ENCODE measurements at places on chromosomes 16 and 17.

- no peak for DNase-seq
Measured at GRCh38 chr17:62648251-62648955, 20.9 kb downstream of the MRC2 start.

GRCh38 chr17:6479622-6480302 is 35.5 kb downstream of the PIMREG start:
- no peak for DNase-seq

- no peak for DNase-seq
Measured at GRCh38 chr16:53785044-53785443, 81.1 kb downstream of the FTO start.

DNA sequence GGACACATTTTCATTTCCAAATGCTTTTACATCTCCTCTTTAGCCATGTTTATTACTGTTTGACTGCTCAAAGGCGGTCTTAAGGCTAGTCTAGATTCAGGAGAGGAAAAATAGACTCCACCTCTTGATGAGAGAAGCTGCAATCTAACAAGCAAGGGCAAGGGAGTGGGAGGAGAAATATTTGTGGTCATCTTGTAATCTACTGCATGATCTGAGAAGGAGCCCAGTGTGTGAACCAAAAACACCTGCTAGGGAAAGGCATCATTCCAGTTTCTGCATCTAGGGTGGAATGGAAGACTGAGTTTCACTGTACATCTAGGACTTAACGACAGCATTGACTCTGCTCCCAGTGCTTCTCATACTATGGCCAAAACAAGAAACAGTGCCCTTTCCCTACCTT is 232.2 kb upstream of the HS3ST3A1 start:
- no peak for DNase-seq

DNA sequence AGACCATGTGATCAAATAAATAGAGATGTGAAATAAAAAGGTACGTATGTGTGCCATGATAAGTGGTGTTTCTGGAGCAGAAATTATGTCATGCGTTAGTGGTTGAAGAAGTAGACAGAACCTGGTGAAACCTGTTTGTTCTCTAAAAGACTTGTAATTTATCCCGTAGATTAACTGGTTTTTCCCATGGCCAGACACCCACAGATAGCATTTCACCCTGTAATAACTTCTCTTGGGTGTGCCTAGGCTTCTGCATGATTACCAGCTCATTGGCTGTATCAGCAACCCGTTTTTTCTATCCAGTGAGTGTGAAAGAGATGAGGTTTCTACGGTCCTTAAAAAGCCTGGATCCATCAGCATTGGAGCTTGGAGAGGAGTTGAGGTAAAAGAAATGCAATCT is 471.3 kb downstream of the NPIPA7 start:
- no peak for DNase-seq

DNA sequence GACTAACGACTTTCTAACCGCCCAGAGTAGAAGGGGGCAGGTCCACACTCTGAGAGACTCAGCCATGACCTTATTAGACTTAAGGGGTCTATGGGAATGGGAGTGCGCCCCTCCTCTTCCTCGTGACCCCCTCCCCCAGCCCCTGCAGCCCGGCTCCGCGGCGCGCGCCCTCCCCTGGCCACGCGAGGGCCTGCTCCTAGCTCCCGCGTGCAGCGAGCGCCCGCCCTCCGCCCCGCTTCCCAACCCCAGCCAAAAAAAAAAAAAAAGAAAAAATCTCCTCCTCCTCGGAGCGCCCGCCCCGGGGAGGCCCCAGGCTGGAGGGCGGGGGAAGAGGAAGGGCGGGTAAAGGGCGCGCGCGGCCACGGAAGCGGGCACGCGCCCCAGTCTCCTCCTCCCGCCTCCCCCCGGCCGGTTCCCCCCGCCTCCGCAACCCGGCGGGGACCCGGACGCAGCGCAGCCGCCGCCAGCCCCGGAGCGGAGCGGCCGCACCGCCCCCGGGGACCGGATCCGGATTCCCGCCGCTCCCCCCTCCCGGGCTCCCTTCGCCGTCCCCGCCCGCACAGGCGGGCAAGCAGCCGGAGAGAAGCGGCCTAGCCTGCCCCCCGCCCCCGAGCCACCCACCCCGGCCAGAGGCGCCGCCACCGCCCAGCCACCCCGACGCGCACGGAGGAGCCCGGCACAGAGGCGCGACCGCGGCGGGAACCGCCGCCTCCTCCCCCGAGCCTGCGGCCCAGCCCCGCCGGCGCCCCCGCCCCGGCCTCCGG is 949 bp downstream of the UBTF start:
- DNase-seq = peak; percentile 75

DNA sequence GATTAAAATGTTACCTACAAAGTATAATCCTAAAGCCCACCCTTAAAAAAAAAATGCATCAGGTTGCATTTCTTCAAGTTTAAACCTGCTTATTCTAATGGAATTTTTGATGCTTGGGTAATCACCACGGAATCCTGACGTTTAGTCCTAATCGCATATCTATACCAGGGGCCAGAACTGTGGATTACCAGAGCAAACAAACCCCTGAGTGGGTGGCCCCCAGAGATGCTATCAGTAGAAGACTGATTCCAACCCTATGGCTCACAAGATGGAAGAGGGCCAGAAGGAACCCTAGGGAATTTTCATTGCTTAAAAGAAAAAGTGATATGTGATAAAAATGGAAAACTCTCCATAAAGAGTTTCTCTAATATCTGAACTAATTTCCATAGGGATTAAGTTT is 152.2 kb upstream of the NOG start:
- no peak for DNase-seq

DNA sequence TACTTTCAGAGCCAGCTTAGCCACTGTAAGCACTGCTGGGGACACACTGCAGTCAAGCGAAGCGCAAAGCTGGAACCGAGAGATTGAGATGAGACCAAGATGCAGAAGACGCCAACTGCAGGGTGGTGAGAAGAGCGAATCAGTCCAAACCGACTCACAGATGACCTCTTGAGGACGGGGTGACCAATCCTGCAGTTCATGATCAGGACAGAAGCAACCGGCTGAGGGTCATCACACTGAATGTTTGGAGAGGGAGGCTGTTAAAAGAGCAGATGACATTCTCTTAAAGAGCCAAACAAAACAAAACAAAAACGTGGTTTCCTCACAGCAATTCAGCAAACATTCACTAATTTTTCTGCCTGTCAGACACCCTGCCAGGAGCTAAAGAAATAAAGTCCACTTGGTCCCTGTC is 8.5 kb downstream of the HASPIN start:
- DNase-seq = no peak

DNA sequence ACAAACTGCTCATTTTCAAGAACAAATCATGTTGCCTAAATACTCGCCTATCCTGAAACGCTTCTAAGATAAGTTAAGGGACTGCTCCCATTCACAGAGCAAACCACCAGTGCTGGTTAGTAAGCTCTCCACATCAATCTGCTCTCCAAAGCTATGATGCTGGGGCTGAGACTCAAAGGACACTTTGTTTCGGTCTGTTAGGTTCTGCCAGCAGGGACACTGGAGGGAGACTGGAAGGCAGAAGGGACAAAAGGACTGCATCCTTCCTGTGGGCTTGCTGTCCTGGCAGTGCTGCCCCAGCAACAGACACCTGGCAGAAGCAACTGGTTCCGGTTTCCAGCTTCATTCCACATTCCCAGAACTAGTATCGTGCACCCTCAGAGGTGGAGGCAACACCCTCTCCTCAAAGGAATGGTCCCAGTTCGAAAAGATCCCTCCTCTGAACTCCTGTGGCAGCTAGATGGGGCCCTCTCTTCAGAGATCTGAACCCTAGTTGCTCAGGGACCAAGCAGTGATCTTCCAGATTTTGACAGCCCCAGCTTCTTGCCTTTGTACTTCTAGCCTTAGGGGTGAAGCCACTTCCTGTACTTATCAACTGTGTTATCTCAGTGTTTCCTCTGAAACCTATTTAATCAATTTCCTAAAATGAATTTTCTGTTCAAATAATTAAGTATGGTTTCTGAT is 73.4 kb upstream of the GSG1L start:
- DNase-seq = no peak

DNA sequence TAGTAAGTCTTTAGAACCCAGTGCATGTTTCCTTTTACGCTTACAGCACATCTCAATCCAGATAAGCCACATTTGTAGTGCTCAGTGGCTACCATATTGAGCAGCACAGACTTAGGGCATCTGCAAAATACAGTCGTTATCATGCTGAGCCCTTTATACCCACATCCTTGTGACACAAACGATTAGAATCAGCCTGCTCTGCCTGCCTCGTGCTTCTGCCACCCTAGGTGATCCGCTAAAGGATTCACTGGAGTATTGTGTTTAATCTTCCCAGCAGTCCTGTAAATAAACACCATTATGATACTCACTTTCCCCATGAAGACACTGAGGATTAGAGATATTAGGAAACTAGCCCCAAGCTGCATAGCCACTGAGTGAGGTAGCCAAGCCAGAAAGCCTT is 51.3 kb upstream of the FA2H start:
- DNase-seq = no peak

- DNase-seq = no peak
Measured at GRCh38 chr17:5467416-5467815, 1.4 kb downstream of the DHX33 start.

DNA sequence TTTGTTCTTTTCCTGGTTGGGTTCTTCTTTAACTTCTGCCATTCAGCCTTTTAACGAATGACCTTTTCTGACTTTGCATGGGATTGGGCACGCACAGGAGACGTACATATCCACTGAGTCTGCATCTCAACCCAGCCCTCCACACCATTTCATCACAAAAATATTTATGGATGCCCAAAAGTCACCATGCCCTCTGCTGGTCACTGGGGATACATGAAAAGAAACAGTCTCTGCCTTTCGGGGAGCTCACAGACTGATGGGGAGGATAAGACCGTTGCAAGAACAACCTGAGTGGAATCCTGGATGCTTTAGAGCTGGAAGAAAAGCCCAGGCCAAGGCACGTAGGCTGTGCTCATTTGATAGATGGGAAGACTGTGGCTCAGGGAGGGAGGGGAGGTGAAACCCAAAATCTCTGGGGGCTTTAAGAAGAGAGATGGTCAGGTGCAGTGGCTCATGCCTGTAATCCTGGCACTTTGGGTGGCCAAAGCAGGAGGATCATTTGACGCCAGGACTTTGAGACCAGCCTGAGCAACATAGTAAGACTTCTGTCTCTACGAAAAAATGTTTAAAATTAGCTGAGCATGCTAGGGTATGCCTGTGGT is 7.9 kb upstream of the MT2A start:
- no peak for DNase-seq

- no peak for DNase-seq
Measured at GRCh38 chr16:85138825-85139627, 26.8 kb upstream of the CIBAR2 start.

DNA sequence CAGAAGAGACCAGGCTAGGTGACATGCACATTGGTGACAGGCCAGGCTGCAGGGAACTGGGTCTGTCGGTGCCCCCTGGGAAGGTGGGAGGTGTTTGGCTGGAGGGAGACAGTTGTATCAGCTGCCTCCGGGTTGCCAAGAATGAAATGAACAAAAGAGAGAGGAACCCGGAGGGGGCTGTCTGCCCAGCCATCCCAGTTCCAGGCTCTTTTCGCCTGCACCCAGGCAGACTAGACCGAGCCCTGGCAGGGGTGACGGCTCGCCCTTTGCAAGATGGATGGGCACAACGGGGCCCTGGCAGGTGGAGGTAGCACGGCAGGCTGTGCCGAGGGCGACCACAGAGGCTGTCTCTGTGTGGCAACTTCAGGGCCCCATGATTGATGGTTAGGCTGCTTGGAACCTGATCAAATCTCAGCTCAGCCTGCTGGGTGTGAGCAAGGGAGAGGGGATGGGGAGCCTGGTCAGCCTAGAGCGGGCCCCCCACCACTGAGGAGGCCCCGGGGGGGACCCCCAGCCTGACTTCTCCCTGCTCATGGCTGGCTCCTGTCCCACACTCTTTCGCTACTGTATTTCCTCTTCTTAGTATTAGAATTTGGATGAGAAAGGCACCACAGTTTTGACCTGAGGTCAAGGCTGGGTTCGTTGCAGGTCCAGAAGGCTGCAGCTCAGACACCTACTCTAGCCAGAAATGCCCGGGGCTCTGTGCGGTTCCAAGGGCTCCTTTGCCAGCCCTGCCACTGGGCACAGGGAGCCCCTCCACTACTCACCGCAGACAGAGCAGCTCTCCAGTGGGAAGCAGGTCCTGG is 118.9 kb upstream of the CHMP6 start:
- no peak for DNase-seq

Measured in stimulated activated CD4-positive, alpha-beta T cell treated with anti-CD3 and anti-CD28 coated beads, Interleukin-12 subunit alpha, Interleukin-12 subunit beta, amount 100 ng/mL, for 24 hours (primary cell).